ENCODE measurements at places on chromosomes 7 and 10. TPM values are rescaled to one million over a fixed set of nuclear protein-coding genes. Genes with fewer than 3 reads are reported as not detected.

The MOGAT3 gene
- not detected for total RNA-seq

The TMEM176B gene
- not detected for total RNA-seq

The CRYGN gene
- not detected for total RNA-seq

The COL13A1 gene
- total RNA-seq, result 2.6 TPM

The NUTM2B gene
- 0.58 TPM for total RNA-seq

The SPDYE2B gene
- total RNA-seq, result not detected

The NEUROG3 gene
- total RNA-seq, result not detected

The VWDE gene
- total RNA-seq, result 0.51 TPM

The MLXIPL gene
- total RNA-seq, result 0.63 TPM

The CHRM2 gene
- total RNA-seq, result 0.06 TPM

GRCh38 chr7:88586890-88587289 lies 172.6 kb upstream of the ZNF804B start:
- DNase-seq, result no peak

- DNase-seq, result no peak
Measured at GRCh38 chr7:86976958-86977357, 82.5 kb downstream of the ELAPOR2 start.

DNA sequence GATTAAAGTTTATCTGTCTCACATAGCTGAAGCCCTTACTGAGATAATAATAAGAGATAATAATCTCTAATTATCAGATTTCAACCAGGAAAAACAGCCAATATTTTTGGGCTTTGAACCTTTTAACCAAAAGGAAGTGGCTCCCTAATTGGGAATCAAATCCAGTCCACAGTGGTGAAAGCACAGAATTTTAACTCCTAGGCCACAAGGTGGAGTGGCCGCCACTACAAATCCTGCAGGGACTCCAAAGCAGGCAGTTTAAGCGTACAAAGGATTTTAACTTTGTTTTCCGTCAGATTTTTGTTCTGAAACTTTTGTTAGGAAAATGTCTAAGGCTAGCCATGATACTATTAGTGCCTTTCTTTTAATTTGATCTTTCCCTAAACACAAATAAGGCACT lies 99.6 kb upstream of the CCNY start:
- peak; percentile 36 for DNase-seq

DNA sequence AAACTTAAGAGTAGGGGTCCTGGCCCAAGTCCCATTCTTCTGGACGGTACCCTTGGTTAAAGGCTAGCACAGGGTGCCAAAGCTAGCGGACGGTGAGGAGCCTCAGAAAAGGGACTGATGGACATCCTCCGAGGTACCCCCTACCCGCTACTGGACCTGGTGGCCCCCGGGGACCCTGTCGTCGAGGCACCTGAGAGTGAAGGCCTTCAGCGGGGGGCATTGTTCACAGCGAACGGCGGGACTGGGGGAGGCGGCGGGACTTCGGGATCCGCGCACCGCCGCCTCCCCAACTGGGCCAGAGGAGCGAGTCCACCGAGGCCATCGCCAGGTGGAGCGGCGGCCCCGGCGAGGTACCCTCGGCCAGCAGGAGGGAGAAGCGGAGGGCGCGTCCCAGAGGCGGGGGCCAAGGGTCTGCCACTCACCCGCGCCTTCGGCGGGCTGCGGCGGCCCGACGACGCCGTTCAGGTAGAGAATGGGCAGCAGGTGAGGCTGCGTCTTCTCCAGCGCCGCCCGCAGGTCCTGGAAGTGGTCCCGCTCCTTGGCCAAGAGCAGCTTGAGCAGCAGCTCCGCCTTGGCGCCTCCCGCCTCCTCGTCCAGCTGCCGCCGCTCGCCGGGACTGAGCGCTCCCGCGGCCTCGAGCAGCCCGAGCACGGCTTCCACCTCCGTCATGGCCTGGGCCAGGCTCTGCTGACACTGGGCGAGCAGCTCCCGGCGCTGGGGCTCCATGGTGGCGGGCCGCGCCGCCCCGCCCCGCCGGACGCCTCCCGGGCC lies 575 bp downstream of the DLG5 start:
- DNase-seq, result no peak

- no peak for DNase-seq
Measured at GRCh38 chr10:1544929-1545328, 192.4 kb downstream of the ADARB2 start.

GRCh38 chr7:88233828-88234227 lies 14.0 kb upstream of the SRI start:
- DNase-seq, result no peak

GRCh38 chr10:79244068-79244442 lies 103.2 kb upstream of the PPIF start:
- DNase-seq, result no peak

DNA sequence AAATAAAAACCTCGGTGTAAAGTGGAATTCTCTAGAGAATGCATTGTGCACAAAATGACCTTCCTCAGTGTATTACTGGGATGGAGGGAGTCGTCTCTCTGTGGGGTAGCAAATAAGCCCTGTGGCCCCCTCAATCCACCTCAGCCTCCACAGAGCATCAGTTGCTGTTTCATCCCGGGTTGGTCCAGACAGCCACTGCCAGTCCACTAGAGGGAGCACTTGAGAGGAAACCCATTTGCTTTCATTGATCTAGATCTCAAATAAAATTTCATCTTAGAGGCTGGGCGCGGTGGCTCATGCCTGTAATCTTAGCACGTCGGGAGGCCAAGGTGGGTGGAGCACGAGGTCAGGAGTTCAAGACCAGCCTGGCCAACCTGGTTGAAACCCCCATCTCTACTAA lies 1128.7 kb downstream of the CNTNAP2 start:
- DNase-seq, result peak; percentile 41

DNA sequence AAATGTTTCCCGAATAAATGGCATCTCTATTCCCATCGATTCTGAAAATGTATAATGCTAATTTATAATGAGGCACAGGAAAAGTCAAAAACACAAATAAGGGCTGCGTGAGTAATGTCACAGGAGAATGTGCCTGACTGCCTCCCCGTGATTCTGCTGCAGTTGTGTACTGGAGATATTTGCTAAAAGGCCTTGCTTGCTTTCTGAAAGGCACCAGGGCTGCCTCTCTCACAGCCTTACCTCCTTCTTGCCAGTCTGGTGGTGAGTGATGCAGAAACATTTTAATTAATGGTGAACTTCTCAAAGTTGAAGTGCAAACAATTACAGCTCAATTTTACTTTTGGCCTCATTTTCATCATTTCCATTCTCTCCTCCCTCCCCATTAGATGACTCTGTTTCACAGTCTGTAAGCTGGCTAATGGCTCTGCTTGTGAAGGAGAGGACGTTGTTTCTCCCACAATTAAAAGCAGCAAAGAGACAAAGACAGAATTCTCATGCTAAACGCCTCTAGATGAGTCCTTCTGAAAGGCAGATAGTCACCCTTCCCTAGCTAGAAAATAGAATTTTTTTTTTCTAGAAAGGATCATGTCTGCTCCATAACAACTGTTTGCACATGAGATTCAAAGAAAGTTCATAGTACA lies 377.6 kb downstream of the MDFIC start:
- peak; percentile 11 for DNase-seq

DNA sequence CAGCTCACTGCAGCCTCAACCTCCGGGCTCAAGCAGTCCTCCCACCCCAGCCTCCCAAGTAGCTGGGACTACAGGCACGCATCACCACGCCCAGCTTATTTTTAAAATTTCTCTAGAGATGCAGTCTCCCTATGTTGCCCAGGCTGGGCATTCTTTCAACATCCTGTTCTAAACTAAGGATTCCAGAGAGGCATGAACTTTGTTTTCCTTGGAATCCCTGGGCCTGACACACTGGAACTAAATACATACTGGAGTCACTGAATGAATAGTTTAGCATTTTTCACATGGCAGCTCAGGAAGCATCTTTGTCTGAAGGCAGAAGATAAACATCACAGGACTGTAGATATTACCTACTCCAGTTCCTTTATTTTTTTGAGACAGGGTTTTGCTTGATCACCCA lies 108.7 kb downstream of the ITIH5 start:
- DNase-seq, result no peak

DNA sequence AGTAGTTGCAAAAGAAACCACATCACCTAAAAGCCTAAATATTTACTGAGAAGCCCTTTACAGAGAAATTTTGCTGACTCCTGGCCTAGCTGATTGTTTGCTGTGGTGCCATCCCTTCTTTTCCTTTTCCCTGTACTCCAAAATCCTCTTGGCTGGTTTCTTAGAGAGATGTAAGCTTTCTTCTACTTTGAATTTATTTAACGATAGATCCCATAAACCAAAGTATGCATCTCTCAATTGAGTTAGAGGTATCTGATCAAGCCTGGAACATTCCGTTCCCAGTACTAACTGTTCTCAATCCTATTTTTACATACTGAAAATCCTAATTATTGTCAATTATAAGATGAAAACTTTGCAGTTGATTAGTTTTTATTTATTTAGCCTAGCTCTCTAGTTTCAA lies 6.3 kb downstream of the TMEM60 start:
- DNase-seq, result no peak

DNA sequence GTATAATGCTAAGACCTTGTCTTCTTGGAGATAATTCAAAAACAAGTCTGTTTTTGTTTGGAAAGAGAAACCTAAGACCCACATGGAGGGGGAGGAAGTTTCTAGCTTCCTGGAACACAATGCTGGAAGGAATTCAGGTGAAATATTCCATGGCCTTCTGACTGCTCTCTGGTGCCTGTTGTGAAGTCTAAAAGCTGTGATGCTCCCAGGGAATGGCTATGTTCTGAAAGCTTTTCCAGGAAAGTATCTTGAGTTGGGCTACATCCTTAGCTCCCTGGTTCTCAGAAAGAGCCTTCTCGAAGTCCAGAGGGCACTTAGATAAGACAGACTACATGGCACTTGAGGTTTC lies 12.5 kb upstream of the PFKP start:
- no peak for DNase-seq

- peak; percentile 44 for DNase-seq
Measured at GRCh38 chr10:77692782-77693181, 55.2 kb upstream of the KCNMA1 start.

DNA sequence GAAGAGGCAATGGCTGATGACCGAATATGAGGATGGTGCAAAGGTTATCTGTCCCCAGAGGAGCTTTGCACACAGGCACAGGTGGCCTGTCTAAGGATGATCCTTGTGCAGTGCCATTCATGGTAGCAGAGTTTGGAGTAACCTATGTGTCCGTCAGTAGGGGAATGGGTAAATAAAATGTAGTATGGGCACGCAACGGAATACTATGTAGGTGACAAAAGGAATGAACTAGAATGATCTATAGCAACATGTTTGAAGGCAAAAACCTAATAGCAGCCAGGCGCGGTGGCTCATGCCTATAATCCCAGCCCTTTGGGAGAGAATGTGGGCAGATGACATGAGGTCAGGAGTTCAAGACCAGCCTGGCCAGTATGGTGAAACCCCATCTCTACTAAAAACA lies 41.6 kb upstream of the ECHDC3 start:
- DNase-seq, result no peak

- DNase-seq, result peak; percentile 47
Measured at GRCh38 chr7:141945356-141945755, 1.4 kb downstream of the CLEC5A start.

Measured in LHCN-M2 (cell line).